CD4-positive, alpha-beta T cell treated with Interleukin-10 for 1 hour (primary cell): ENCODE measurements at places on chromosomes 5 and 9.
A peak's percentile ranks its signal among the peaks of the same experiment; 100 is the strongest.

DNA sequence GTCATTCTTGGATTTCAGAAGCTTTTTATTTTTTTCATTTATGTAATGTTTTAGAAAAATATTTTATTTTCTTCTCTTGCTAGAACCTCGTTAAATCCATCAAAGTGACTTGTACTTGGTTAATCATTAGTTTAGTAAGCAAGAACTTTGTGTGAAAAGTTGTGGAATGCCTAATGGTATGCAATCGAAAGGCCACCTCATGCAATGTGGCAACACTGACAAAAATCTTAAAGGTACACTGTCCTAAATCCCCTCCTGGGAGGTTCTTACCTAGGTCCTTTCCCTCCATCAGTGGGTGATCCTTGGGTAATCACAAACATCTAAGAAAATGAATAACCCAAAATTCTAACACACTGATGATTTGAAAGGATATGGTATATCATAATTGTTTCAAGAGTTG, 304.2 kb downstream of the DNAH5 start:
- no peak for DNase-seq

DNA sequence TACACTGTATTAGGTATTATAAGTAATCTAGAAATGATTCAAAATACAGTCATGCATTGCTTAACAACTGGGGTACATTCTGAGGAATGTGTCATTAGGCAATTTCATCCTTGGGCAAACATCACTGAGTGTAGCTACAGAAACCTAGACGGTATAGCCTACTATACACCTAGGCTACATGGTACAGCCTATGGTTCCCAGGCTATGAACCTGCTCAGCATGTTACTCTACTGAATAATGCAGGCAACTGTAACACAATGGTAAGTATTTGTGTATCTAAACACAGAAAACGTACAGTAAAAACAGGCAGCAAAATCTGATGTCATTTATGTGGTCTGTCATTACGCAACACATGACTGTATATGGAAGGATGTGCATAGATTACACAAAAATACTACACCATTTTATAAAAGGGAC, 96.8 kb downstream of the RAPGEF6 start:
- no peak for DNase-seq

- DNase-seq = no peak
These were observed 727.8 kb upstream of the FAM174A start for GRCh38 chr5:99807346-99807745.

DNA sequence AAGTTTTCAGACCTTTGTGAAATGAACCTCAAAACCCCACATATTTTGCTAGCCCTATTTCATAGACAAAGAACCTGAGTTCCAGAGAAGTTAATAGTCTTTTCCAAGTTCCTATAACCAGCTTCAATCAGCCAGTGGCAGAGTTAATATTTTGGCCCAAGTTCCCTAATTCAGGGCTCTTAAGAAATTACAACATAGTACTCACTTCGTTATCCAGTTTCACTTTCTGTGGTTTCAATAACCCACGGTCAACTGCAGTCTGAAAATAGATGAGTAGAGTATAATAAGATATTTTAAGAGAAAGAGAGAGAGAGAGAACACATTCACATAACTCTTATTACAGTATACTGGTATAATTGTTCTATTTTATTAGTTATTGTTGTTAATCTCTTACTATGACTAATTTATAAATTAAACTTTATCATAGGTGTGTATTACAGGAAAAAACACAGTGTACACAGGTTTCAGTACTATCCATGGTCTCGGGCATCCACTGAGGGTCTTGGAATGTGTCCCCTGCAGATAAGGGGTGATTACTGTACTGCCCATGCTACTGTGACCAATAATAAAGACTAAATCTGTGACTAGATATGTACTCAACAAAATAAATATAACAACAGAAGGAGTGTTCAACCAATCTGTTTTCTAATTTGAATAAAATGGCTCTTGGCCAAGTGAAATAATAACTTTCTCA, 9.3 kb upstream of the MYOT start:
- DNase-seq = peak; percentile 4

DNA sequence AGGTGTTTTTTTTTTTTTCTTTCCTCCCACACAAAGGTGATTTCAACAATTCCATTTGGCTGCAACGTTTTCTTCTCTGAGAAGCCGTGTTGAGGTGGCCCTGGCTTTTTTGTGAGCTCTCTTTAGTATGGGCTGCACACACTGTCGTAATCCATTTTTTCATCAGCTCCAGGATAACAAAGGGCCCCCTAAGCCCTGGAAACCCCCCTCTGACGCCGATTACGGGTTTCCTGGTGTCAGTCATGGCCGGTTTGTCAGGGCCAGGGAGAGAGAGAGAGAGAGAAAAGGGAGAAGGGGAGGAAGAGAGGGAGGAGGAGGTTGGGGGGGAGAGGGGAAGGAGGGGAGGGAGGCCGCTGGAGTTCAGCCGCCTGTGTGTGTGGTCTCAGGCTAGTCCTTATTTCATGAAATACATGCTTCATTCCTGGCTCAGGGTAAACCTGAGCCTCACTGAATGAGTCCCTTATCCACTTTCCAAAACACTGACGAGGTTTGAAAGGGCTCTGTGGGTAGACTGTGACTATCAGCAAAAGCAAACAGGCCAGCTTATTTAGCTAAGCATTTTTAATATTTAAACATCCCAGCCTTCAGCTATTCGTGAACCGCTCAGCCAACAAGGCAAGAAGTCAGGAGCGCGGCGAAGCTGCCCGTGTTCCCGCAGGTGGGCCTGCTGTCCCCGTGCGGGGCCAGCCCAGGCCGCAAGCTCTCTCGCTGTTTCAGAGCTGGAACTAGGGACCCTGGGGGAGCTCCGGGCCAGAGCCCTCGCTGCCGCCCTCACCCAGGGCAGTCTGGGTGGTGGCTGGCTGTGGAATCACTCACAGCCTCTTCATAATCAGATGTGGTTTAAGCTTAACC, 172.8 kb downstream of the ERCC6L2 start:
- DNase-seq = peak; percentile 11

DNA sequence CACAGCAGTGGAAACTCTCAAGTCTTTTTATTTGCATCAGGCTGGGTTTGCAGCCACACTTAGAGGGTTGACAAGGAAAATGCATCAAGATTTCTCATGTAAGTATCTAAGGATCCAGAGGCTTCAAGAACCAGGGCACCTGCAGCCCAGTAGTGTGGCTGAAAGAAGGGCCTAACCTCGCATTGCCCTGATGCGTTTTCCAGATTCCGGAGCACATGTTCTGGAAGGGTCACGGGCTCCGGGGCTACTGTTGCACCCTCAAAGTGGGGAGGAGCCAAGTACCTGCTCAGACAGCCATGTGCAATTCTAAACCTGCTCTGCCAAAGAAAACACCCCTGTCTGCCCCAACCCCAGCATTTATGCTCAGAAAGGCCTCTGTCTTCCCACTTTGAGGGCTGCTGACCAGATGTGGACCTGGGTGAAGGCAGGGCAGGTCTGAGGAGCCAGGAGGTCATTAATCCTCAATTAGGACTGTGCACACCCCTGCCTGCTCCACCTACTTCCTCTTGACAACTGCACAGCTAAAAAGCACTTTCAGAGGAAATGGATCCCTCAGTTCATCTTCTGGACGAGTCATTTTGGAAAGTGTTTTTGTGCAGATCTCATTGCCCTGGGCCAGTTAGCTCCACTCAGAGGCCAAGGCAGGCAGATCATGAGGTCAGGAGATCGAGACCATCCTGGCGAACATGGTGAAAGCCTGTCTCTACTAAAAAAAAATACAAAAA, 110.7 kb downstream of the SAXO1 start:
- DNase-seq = no peak

DNA sequence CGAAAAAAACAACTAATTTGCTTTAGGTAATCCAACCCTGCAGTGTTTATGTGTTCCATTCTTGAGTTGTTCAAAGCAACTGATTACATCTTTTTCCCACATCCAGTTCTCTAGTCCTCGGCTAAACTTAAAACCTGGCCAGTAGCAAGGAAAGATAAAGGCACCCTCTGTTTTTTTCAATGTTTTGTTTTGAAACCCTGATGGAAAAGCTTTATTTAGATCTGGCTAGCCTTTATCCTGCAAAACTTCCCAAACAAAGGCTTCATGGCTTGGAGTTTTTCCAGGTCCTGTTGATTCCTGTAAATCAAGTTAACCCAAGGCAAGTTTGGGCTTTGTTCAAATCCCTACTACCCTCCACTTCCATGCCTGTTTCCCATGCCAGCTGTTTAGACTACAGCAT, 105.1 kb downstream of the CEMIP2 start:
- no peak for DNase-seq

DNA sequence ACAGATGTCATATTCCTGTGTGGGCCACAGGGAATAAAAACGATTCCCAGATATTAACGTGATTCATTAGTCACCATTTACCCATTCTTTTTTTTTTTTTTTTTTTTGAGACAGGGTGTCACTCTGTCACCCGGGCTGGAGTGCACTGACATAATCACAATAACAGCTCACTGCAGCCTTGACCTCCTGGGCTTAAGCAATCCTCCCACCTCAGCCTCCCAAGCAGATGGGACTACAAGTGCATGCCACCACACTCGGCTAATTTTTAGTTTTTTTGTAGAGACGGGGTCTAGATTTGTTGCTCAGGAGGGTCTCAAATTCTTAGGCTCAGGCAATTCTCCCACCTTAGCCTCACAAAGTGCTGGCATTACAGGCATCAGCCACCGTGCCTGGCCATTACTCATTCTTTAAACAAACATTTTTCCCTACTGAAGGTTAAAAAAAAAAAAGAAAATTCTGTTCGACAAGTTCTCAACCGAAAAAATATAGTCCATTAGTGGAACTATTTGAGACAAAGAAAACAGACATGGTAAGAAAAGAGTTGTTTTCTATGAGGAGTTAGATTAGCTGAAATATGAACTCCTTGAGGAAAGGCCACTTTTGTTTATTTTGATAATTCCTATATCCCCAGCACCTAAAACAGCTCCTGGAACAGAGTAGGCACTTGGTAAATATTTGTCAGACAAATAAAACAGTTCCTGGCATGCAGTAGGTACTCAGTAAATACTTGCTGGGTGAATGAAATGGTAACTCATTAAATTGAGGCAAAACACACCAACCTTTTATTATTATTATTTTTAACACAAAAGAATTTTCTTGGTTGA, 32.1 kb upstream of the PDCL start:
- no peak for DNase-seq

DNA sequence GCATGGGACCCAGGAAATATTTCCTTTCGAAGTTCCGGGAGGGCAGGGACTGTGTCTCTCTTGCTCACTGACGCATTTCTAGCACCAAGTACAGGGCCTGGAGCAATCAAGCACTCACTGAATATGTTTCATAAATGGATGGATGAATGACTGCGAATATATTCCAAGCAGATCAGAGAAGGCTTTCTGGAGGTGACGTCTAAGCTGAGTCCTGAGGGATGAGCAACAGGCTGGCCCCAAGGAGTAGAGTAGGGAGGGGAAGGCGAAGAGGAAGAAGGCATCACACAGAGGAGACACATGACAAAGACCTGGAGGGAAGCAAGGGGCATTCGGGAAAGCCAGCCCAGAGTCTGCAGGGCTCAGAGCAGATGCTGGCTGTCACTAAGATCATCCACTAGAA, 13.9 kb downstream of the ANXA6 start:
- DNase-seq = no peak

DNA sequence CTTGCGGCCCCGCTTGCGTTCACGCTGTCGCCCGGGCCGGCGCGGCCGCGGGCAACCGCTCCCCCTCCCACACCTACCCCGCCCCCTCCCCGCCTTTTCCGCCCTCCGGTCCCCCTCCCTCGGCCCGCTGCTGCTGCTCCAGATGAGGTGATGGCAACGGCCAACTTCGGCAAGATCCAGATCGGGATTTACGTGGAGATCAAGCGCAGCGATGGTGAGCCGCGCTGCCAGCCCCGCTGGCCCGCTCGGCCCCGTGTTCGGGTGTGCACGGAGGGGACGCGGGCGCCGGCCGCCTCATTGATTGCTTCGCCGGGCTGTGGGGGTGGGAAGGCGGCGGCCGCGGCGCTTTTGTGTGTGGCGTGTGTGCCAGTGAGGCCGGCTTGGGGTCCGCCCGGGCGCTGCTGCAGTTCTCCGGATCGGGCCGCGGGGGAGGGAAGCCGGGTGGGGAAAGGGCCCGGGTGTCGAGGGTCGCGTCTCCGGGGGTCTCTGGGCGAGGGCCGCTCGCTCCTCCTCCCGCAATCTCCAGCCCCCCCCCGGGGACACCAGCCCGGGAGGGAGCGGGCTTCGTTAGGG, 403 bp downstream of the KIF2A start:
- DNase-seq = no peak

GRCh38 chr5:166772770-166773169, 1518.7 kb upstream of the WWC1 start:
- DNase-seq = no peak

- no peak for DNase-seq
These were observed 292.2 kb downstream of the ARHGAP26 start for GRCh38 chr5:143062379-143062778.

- DNase-seq = peak; percentile 90
These were observed at the start of the genes FAM114A2 and MFAP3 for GRCh38 chr5:154038707-154039457. TSS of gene FAM114A2 (minus strand) at chr5:154038910. CDS start at chr5:154034953, 3,957 bp downstream. TSS of gene MFAP3 (plus strand) at chr5:154038967. CDS start at chr5:154049723, 10,756 bp downstream.

DNA sequence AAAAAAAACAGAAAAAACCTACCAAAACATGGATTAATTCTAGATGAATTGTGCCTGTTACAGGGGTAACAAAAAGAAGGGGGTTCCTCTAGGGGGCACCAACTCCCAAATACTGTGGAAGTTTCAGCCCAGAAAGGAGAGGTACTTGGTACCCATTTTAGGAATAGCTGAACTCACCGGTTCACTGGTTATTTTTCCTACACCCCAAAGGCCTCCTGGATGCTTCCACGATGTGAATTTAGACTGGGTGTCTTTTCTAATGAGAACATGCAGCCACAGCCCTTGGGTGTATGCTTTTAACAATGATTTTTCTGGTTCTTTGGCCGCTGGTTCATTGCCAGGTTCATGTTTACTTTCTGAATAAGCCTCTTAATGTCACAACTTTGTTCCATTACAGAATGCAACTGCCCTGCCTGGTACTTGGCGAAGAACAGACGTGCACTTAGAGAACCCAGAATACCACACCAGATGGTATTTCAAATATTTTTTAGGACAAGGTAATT, 46.7 kb downstream of the GARNL3 start:
- DNase-seq = peak; percentile 49

- no peak for DNase-seq
These were observed 50.9 kb downstream of the BRINP1 start for GRCh38 chr9:119318371-119318770.

DNA sequence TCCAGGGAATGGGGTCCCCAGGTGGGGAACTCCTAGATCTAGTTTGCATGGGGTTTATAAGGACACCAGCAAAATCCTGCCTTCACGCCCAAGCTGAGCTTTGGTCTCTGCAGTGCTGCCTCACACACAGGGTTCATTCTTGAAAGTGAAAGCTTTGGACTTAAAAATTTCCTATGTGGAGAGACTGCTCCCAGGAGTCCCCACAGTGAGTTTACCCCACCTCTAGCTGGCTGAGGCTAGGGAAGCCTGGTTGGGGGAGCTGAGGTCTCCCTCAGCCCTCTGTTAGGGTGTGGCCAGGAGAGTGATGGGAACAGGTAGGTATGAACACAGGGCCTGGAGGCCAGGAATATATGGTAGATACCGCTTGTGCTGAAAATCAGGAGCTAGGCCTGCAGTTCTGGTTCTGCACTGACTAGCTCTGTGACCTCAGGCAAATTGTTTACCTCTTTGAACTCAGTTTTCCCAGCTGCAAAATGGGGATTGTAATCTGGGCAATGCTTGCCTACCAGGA, 41.5 kb upstream of the LARP1 start:
- no peak for DNase-seq
